ENCODE measurements at places on chromosomes 12 and 14.

DNA sequence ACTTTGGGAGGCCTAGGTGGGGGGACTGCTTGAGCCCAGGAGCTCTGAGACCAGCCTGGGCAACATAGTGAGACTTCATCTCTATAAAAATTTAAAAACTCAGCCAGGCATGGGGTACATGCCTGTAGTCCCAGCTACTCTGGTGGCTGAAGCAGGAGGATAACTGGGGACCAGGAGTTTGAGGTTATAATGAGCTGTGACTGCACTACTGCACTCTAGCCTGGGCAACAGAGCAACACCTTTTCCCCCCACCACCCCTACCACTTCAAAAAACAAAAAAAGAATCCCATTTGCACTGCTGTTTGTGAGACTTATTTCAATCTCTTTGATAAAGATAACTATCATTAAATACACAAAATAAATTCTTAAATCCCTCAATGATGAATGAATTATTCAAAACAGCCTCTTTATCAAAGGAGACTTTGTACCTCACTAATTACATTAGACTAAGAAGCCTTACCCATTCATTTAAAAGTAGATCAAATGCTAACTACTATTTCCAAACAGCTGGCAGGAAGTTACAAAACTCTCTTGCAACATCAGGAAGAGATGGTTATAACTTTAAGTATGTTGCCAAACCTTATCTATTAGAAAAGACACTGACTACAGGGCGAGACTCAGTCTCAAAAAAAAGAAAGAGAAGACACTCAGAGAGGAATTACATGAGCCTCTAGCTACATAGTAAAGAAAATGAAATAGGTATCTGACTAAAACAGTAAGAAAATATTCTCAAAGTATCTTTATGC, 14.7 kb downstream of the BLTP3B start:
- peaks cover 2% of the 10 kb centered on the region for H3K4me1 ChIP-seq
- H3K27me3 ChIP-seq: no peaks in the 10 kb centered on the region
- no peak overlapping the region for H3K4me3 ChIP-seq
- peak; percentile 53 for DNase-seq

GRCh38 chr12:128450810-128451209, 183.8 kb downstream of the TMEM132C start:
- no peaks in the 10 kb centered on the region for H3K27me3 ChIP-seq
- H3K4me1 ChIP-seq: no peaks in the 10 kb centered on the region
- H3K4me3 ChIP-seq: no peak overlapping the region
- no peak overlapping the region for H3K27ac ChIP-seq
- no peak for DNase-seq

DNA sequence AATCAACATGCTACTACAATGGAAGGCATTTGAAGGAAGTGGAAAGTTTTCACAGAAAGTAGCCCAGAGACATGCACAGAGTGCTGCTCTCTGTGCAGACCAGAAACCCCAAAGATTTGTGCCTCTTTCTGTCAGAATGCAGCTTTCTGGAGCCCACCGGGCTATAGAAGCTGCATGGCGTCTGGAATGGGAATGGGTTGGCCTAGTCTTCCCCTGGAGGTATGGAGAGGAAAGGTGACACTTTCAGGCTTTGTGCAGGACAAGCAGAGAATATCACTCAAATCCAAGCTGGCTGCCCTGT, 21.3 kb upstream of the ZFP36L1 start:
- peaks cover 18% of the 10 kb centered on the region for H3K4me1 ChIP-seq
- H3K36me3 ChIP-seq: peaks cover 2% of the 10 kb centered on the region
- DNase-seq: no peak
- no peak overlapping the region for H3K4me3 ChIP-seq
- no peaks in the 10 kb centered on the region for H3K27me3 ChIP-seq

DNA sequence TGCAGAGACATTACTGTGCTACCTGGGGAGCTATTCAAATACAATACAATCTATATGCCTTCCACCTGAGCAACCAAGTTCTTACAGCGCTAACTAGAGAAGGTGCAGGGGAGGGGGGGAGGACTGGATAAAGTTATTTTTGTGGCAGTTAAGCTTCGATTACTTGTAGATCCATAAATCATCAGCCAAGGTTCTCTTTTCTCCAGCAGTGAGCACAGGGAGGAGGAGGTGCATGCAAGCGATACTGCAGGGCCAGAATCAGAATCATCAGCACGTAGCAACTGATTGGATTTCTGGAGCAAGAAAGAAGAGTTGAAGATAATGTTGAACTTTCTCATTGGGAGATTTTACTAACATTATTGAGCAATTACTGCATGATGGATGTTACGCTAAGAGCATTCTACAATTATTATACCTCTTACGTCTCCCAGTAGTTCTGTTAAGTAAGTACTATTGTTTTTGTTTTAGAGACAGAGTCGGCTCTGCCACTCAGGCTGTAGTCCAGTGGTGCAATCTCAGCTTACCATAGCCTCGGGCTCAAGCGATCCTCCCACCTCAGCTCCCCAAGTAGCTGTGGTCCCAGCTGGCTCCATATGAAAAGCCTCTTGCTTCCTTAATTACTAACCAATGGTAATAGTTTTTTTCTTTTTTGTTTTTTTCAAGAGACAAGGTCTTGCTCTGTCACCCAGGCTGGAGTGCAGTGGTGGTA, 74.6 kb upstream of the EEA1 start:
- peaks cover 4% of the 10 kb centered on the region for H3K4me1 ChIP-seq
- no peaks in the 10 kb centered on the region for H3K36me3 ChIP-seq
- no peak overlapping the region for H3K4me3 ChIP-seq
- DNase-seq: peak; percentile 24
- no peak overlapping the region for H3K27ac ChIP-seq
- no peaks in the 10 kb centered on the region for H3K27me3 ChIP-seq

GRCh38 chr14:99908653-99909250, 115.5 kb downstream of the EML1 start:
- no peaks in the 10 kb centered on the region for H3K36me3 ChIP-seq
- no peak overlapping the region for H3K27ac ChIP-seq
- no peak overlapping the region for H3K4me3 ChIP-seq

DNA sequence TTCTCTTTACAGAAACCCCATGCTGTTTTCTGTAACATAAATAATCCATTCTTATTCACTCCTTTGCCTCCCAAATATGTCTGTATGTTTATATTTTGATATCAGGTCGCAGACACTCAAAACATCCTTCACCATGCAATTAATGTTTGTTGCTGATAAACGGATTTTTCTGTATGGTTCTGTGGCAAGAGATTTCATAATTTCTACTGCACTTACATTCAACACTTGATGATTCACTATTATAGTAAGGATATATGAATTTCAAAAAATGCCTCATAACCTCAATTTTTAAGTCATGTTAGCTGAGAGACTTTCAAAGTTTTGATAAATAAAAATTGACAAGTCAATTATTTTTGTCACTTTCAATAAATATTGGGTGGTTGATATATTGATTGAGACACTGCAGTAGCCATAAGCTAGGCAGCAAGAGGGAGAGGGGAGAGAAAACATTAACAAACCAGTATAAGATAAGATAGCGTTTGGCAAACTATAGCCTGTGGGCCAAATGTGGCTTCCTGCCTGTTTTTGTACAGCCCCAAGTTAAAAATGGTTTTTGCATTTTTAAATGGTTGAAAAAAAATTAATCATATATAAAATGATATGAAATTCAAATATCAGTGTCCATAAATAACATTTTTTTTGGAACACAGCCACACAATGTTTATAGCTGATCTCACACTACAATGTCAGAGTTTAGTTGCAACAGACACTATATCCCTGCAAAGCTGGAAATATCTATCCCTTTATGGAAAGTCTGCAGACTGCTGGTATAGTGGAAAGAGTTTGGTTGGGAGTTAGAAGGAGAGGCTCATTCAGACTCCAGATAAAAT, 18.3 kb downstream of the ALDH6A1 start:
- peaks cover 1% of the 10 kb centered on the region for H3K36me3 ChIP-seq
- H3K27ac ChIP-seq: no peak overlapping the region
- H3K4me3 ChIP-seq: no peak overlapping the region
- peak; percentile 19 for DNase-seq

DNA sequence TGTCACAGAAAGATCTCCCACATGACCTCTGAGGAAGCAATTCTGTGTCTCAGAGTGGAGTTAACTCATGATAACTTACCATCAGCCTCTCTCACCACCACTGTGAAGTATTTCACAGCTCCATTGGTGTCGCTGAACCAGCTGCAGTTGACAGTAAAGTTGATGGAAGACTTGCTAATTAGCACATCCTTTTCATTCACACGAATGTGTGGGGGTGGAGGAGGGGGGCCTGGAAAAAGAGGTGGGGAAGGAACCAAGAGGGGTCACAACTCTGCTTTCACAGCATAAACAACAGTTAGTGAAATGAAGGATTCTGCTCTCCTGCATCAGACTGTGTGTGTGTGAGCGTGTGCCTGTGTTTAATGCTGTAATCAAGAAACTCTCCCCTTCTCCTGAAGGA, 82.1 kb downstream of the PTPRB start:
- H3K4me3 ChIP-seq: no peak overlapping the region
- H3K36me3 ChIP-seq: no peaks in the 10 kb centered on the region
- no peaks in the 10 kb centered on the region for H3K4me1 ChIP-seq
- no peak for DNase-seq
- no peaks in the 10 kb centered on the region for H3K27me3 ChIP-seq
- no peak overlapping the region for H3K27ac ChIP-seq

DNA sequence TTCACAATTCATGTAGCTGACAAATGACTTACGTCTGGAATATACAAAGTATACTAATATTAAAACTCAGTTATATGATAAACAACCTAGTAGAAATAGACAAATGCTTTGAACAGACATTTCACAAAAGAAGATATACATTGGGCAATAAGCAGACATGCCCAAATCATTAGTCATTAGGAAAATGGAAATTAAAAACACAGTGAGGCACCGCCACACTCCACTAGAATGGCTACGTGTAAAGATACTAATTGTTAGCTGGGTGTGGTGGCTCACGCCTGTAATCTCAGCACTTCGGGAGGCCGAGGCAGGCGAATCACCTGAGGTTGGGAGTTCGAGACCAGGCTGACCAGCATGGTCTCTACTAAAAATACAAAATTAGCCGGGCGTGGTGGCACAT, 248.9 kb upstream of the TMEM132C start:
- H3K27me3 ChIP-seq: no peaks in the 10 kb centered on the region
- no peak overlapping the region for H3K4me3 ChIP-seq
- no peaks in the 10 kb centered on the region for H3K36me3 ChIP-seq
- DNase-seq: no peak
- no peak overlapping the region for H3K27ac ChIP-seq
- no peaks in the 10 kb centered on the region for H3K4me1 ChIP-seq
